Camera-type eye (tissue), 1 donor: ENCODE measurements at places on chromosomes 3 and 15. TPM values are rescaled to one million over a fixed set of nuclear protein-coding genes. Genes with fewer than 3 reads are reported as not detected.

GPR87 gene
- total RNA-seq, result 1.3 TPM

STRC gene
- total RNA-seq, result 5.1 TPM

PATL2 gene
- 0.49 TPM for total RNA-seq

GOLGA6D gene
- not detected for total RNA-seq

CCDC12 gene
- total RNA-seq, result 30.2 TPM

CLDN11 gene
- 16.8 TPM for total RNA-seq

GRM7 gene
- 16.7 TPM for total RNA-seq

PLA1A gene
- 1.3 TPM for total RNA-seq

LRTM1 gene
- total RNA-seq, result 22.9 TPM

MBNL1 gene
- 140 TPM for total RNA-seq

NR1I2 gene
- total RNA-seq, result 0.38 TPM

DNASE1L3 gene
- total RNA-seq, result 3.5 TPM

USP4 gene
- 40.5 TPM for total RNA-seq

CHRNB4 gene
- total RNA-seq, result 28.1 TPM

IL17RD gene
- total RNA-seq, result 32.2 TPM

CPNE9 gene
- 3.8 TPM for total RNA-seq

CIAO2A gene
- 42.2 TPM for total RNA-seq

CIP2A gene
- 18.5 TPM for total RNA-seq

ZMYND10 gene
- total RNA-seq, result 5.7 TPM

CYP11A1 gene
- 1.0 TPM for total RNA-seq

ZBTB47 gene
- total RNA-seq, result 22.9 TPM

TP63 gene
- total RNA-seq, result 8.9 TPM

IL17RE gene
- 0.71 TPM for total RNA-seq

LRRIQ4 gene
- total RNA-seq, result 0.33 TPM

PIGZ gene
- 7.8 TPM for total RNA-seq

ITIH1 gene
- total RNA-seq, result not detected
